A172 (cell line): ENCODE measurements at places on chromosomes 3 and 15. TPM values are rescaled to one million over a fixed set of nuclear protein-coding genes. Genes with fewer than 3 reads are reported as not detected.

NTRK3 gene
- total RNA-seq: not detected in 2 replicates

DNA sequence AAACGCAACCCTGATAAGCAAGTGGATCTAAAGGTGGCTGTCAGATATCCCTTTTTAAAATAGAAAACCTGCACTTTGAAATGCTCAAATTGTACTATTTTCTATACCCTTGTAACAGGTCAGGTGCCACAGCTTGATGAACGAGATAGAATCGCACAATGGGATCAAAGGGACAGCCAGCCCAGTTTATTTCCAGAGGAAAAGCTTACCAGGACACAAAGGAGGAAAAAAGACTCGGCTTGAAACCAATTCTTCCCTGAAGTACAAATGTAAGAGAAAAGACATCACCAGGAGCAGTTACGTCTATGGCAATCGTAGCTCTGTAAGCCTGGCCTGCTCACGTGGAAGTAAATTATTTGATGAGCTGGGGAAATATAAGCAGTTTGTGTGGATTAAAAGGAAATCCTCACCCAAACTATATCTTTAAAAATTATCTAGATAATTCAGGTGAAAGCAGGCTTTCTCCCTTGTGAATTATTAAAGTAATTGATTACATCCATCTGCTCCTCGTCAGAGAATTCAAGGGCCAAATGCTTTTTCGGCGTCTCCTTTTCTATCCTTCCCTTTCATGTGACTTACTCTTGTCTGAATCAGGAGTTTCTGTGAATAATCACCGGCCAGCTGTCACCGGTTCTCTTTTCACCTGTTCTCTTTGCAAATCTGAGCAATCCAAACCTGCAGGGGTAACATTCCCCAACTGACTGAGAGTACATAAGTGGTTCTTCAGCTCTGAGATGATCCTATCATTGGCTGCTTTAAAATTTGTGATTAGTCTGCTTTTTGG lies 339.2 kb upstream of the ONECUT1 start:
- DNase-seq: no peak

DNA sequence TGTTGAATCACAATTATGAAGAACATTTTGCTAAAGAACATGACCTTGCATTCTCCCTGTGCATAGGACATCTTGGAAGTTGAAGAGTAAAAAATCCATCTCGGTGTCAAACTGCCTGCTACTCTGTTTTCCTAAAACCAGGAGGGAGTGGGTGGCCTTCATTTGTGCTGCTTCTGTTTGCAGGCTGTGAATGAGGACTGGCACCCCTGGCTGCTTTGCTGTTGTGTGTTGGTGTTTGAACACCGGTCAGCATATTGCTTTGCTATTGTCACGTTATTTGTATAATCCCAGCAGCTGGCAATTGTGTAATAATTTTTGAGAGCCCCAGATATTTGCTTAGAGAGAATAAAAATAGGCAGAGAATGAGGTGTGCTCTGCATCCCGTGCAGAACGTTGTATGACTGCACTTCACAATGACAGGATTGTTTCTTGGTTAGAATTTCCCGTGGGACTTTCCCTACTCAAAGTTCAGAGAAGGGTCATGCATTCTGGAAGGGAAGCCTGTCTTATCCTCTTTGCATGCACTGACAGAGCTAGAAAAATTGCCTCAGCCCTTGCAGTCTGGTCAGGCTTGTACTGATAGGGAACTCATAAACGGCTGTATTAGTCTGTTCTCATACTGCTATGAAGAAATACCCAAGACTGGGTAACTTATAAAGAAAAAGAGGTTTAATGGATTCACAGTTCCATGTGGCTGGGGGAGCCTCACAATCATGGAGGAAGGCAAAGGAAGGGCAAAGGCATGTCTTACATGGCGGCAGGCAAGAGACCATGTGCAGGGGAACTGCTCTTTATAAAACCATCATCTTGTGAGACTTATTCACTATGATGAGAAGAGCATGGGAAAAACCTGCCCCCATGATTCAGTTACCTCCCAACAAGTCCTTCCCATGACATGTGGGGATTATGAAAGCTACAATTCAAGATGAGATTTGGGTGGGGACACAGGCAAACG lies 16.3 kb downstream of the SV2B start:
- DNase-seq: no peak

KIF9 gene
- total RNA-seq: 9.1 and 12.2 TPM in 2 replicates

- DNase-seq: no peak
Measured at GRCh38 chr3:16885593-16886302, 993 bp downstream of the PLCL2 start.

DNA sequence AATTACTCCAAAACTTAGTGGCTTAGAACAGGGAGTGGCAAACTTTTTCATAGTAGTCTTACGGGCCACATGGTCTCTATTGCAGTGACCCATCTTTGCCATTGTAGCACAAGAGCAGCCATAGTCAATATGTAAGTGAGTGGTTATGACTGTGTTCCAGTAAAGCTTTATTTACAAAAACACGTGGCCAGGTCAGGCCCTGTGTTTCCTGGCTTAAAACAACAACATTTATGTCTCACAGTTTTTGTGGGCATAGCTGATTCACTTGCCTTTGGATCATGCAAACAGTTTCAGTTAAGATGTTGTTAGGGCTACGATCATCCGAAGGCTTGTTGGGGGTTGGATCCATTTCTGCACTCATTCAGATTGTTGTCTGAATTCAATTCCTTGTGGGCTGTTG lies 103.8 kb downstream of the CHCHD6 start:
- no peak for DNase-seq

DNA sequence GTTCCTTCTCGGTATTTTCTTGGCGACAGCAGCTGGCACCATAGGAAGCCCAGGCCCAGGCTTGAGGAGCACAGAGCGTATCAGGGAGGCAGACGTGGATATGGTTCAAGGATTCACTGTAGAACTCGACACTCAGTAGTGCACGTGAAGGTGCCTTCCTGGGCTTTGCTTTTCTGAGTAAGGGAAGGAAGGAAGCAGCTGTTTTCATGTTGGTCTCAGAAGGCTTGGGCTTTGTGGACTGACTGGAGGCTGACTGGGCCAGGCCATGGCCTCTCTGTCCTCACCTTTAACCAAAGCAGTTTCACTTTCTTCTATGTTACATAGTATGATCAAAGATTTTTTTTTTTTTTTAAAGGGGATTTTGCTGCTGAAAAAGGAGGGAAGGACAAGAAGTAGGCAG lies 6.9 kb upstream of the GHRL start:
- DNase-seq: no peak
